M059J (cell line): ENCODE measurements at places on chromosomes 1 and 21. TPM values are rescaled to one million over a fixed set of nuclear protein-coding genes. Genes with fewer than 3 reads are reported as not detected.

Gene KMO
- 0.27 TPM in 1 of 2 replicates, not detected in the other for total RNA-seq

DNA sequence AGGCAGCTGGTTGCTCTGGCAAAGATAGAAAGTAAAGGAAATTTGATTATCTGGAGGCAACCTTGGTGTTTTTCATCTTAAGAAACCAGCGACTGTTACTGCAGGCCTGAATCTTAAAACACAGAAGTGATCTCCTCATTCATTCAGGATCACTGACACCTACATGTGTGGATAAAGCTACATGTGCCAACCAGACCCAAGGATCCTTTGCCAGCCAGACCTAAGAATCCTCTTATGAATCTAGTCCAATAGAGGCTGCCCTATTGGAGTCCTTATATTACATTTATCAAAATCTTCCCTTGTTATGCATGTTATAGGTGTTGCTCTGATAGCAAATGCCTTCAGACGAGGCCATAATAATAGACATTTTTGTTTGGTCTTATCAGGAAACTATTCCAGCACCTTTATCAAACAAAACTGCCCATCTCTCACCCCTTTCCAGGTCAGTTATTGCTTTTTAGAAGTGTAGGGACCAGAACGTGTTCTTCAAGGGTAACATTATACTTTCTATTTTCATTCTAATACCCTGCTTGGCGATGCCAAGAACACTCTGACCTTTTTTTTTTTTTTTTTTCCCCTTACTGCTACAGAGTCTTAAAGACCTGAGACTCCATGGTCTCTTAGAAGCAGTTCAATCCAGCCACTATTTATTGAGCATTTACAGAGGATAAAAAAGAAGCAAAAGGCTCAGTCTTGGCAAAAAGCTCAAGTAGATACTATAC is 175.5 kb upstream of the PTBP2 start:
- DNase-seq, result no peak

Gene WNT9A
- 0.10 and 0.37 TPM in 2 replicates for total RNA-seq

Gene ICOSLG
- total RNA-seq, result 0.10 TPM in 1 of 2 replicates, not detected in the other

Gene PLA2G2A
- not detected in 2 replicates for total RNA-seq
